ENCODE measurements at places on chromosomes 12 and 14. TPM values are rescaled to one million over a fixed set of nuclear protein-coding genes. Genes with fewer than 3 reads are reported as not detected.

The PTPRB gene
- polyA plus RNA-seq = 18.6 TPM

The C1S gene
- polyA plus RNA-seq = 48.1 TPM

The PLXNC1 gene
- 6.4 TPM for polyA plus RNA-seq

The NUP107 gene
- polyA plus RNA-seq = 72.4 TPM

The DPF3 gene
- 3.8 TPM for polyA plus RNA-seq

The MMP19 gene
- polyA plus RNA-seq = 0.68 TPM

The HSP90AA1 gene
- 750 TPM for polyA plus RNA-seq

The CLEC4C gene
- not detected for polyA plus RNA-seq

The PGF gene
- 12.0 TPM for polyA plus RNA-seq

The CBLN3 gene
- 2.9 TPM for polyA plus RNA-seq

The KRT5 gene
- 0.33 TPM for polyA plus RNA-seq

The PPP4R4 gene
- polyA plus RNA-seq = 0.19 TPM
